Nephron progenitor cell (in vitro differentiated cells): ENCODE measurements at places on chromosomes 3 and 15.

GRCh38 chr3:52144034-52144795, 10.0 kb downstream of the POC1A start:
- peak; percentile 91 for DNase-seq

GRCh38 chr15:45587863-45588170, 638 bp downstream of the BLOC1S6 start:
- no peak for DNase-seq

- no peak for DNase-seq
Observed at GRCh38 chr3:81925385-81925784, 163.9 kb upstream of the GBE1 start.

GRCh38 chr3:23254835-23255234, 51.7 kb downstream of the UBE2E2 start:
- DNase-seq: no peak

- no peak for DNase-seq
Observed at GRCh38 chr3:134445636-134446035, 40.1 kb downstream of the ANAPC13 start.

DNA sequence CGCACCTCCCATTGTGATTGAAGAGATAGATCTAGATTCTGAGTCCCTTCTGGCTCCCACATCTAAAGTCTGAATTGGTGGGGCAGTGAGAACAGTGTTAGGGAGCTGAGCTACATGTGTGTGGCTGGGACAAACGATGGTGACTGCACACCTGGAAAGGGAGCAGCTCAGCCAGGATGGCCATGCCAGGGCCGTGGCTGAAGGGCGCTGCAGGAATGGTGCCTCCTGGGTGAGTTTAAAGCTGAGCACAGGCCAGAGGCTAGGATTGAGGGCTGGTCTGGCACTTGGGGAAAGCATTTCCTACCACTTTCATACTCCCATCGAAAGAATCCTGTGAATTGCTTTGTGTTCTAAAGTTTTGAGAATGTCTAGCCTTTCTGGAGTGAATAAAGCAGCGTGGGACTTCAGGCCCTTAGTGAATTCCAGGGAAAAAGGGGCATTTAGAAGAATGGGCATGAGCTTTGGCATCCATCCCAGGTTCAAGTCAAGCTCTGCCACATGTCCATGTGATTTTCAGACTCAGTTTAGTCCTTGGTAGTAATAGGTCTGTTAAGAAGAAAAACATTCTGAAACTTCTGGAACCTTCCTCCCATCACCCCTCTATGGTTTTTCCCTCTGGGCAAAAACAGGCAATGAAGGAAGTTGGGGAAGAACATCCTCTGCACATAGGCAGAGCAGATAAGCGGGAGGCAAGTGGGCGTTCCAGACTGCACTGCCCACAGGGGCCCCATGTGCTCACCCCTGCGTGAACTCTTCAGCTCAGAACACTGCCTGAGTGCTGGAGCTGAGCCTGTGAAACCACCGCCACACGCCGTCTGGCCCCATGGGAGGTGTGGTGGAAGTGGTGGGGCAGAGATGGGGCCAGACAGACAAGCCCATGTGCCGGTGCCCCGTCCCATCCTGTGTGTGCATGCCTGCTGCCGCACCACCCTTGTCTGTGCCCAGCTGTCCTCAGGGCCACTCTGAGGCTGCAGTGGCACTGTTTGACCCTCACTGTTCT, 12.9 kb upstream of the CPNE9 start:
- DNase-seq: no peak

DNA sequence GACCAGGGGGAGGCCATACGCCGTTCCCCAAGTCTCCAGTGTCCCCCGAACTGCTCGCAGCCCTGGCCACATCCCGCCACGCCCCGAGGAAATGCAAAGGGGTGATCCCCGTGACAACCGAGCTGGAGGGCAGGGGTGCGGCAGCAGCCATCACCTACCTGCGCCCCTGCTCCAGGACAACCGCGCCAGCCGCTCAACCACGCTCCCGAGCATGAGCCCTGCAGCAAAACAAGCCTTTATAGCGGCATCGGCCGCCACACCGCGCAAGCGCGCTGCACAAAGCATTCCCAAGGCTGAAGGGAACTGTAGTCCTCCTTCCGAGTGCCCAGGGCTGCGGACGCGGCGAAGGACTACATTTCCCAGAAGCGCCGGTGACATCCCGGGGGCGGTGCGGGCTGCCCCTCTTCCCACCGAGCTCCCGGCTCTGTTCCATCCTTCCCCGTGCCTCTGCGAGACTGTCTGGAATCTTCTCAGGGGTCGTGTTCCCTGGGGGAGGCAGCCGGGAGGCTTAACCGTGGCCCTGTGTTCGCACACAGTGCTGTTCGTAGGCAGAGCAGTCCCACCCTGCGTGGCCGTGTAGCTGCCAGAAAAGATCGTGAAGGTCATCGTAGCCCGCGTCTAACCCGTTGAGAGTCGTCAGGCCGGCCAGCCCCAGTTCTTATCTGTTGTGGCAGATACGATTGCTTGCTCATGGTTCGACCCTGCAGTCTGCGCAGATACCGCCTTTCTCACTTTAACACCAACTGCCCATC, at the start of gene ABCC5:
Gene ABCC5, minus strand, starts transcription at position 213 of the 752 bp plus-strand sequence. CDS start 3,492 bp downstream, outside the sequence.
- peak; percentile 92 for DNase-seq

GRCh38 chr3:73060302-73060723, 1.1 kb upstream of the EBLN2 start:
- DNase-seq: no peak

- DNase-seq: no peak
Observed at GRCh38 chr3:65094723-65095122, 406.9 kb upstream of the ADAMTS9 start.

GRCh38 chr15:91468871-91469580, 369.0 kb downstream of the SV2B start:
- DNase-seq: no peak

GRCh38 chr3:88082854-88083253, 23.8 kb downstream of the ZNF654 start:
- no peak for DNase-seq

DNA sequence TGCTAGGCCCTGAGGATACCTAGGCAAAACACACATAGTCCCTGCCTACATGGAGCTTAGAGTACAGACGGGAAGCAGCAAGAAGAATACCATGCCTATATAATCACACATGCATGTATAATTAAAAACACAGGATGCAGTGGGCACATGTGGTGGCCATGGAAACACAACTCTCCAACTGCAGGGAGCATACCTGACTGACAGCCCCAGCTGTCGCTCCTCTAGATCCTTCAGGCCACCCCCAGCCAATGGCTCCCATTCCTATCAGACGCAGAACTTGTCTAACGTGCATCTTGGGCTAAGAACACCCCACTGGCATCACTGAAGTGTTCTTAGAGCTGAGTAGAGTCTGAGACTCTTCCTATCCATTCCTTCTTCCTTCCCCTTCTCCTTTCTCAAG, 125.5 kb upstream of the FRMD4B start:
- no peak for DNase-seq

- no peak for DNase-seq
Observed at GRCh38 chr15:62124176-62124972, 40.7 kb downstream of the C2CD4B start.
